Activated naive CD4-positive, alpha-beta T cell treated with anti-CD3 and anti-CD28 coated beads for 36 hours (primary cell): ENCODE measurements at places on chromosomes 13 and 19.

DNA sequence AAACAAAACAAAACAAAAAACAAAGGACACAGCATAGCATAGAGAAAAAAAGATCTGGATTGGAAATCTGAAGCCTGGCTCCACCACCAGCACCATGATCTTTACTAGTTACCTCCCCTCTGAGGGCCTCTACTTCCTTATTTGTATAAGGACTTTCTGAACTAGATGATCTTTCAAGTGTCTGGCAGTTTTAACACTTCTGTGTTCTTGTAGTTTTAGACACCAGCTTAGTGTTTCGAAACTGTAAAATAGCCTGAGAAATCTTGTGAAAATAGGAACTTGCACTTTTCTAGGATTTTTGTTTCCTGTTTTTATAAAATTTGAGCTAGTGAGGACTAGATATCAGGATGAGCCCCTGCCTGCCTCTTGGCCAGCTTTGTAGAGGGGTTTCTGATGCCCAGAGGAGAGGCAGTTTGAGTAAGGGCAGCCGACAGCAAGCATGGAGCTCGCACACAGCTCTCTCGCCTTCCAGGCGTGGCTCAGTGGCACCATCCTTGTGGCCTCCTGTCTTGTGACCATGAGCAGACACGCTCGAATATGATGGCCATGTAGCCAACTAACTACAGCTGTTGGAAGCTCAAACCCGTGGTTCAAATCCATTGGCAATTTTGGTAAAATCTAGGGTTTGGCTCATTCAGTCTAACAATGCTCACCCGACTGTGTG, 319.0 kb downstream of the KCNRG start:
- DNase-seq: no peak

DNA sequence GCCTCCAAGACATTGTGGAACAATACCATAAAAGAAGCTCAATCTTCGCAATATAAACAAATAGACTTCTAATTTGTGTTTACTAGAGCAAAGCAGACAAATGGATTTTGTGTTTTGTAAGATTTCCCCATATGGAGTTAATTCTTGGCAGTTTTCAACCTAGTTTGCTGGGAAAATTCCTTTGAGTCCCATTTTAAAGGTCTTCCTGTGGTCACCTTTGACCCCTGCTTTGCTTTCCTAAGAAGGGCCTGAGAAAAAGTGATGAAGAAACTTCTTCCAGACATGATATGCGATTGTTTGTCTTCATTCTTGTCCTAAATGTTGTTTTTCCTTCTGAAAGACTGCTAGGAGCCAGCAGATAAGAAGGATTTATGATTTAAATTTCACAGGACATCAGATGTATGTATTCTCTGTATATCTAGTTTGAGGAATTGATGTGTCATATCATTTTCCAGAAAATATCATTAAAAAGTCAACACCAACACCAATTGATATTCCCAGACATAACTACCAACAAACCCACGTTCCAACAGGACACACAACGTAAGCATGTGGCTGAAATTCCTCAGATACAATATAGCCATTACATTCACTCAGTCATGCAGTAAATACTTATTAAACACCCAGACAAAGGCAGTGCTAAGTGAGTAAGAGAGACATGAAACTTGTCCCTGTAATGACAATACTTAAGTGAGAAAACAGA, 276.4 kb downstream of the LHFPL6 start:
- DNase-seq: no peak

DNA sequence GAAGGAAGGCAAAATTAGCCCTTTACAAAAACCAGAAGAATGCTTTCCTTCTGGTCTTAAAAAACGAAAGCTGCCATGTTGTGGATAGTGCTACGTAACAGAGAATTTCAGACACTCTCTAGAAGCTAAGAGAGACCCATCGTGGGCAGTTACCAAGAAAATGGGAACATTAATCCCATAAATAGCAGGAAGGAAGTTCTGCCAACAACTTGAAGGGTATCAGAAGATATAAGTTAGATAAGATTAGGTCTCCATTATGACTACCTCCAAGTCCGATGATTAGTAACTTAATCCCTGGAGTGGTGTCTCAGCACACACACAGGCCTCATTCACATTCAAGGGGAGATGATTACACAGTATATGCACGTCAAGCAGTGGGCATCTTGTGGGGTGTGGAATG, 115.7 kb upstream of the TRPC4 start:
- no peak for DNase-seq

DNA sequence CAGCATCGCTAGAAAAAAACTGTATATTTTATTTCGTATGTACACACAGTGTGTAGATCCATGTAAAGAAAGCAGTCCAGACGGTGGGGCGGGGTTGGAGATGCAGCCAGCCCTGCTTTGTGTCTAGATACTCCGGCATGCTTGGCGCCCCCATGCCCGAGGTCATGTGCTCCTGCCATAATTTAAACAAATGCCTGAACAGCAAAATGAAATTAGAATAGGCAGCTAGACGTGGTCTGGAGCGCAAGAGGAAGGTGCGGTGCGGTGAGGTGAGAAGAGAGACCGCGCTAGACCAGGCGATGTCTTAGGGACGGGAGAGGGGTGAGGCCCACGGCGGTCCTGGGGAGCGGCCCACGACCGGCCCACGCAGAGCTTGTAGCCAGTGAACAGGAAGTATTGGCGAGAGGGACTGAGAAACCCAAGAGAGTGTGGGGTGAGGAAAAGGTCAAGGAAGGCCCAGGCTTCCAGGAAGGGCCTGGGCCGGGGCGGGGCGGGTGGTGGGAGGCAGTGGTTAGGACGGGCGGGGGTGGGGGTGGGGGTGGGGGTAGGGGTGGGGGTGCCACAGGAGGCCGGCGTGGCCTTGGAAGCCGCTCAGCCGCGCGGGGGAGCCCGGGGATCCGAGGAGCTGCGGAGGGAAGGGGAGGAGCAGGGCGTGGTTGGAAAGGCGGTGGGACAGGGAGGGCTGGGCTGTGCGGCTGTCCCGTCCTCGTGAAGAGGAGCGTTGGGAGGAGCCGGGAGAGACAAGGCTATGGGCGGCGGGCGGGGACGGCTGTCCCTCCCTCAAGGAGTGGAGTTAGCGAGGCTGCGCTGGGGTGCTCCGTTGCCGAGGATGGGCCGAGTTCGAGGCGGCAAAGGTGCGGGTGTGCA, 254.7 kb upstream of the SGCG start:
- no peak for DNase-seq

GRCh38 chr13:45021250-45021649, 31.9 kb downstream of the GPALPP1 start:
- DNase-seq: no peak

DNA sequence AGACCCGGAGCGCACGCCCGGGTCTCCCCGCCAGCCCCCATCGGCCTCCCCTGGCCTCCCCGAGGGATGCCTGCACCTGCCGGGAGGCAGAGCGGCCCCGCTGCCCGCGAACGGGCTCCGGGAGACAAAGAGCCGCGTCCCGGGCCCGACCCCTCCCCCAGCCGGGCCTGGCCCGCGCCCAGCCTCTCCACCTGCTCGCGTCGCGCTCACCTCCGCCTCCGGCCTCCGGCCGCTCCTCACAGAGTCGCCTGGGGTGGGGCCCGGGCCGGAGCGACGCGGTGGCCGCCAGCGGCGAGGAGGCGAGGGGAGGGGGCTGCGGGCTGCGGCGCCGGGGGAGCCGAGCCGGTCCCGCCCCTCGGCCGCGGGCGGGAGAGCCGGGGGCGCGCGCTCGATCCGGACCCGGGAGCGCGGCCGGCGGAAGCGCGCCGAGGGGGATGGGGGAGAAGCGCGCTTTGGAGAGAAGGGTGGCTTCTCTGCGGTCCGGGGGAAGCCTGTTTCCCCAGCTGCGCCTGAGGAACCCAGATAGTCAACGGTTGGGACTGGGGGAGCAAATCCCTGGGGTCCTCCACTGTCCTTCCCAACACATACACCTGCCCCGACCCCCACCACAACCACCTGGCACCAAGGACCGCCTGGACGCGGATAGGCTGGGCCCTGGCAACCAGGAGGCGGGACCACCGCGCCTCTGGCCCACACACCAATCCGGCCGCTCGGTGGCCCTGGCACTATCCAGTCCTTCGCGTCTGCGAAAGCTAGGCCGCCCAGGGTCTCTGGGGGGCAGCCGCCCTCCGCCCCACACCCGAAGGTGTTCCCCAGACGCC, at the start of gene PRR36:
Gene PRR36 (minus strand): TSS at position 315 of the 821 bp plus-strand sequence. CDS start 701 bp downstream, outside the sequence.
- no peak for DNase-seq

DNA sequence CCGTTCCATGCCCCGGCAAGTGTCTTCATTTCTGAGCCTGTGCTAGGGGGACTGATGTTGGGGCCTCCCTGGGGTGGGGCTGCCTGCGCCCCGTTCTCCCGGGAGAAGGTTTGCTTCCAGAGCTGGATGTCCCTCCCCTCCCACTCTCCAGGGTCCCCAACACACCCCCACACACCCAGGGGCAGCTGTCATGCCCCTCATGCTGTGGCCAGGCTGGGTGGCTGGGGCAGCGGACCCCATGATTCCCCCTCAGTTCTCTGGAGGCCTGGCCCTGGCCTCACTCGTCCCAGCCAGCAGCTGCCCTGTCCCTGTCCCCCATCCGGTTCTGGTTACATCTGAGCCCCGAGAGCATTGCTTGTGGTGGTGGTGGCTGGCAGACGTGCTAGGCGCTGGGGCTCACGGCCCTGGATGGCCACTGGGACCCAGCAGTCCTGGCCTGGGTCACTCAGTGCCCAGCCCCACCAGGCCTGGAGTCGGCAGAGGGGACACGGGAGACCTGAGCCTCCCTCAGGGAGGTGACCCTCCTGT, 184.8 kb downstream of the KDM4B start:
- DNase-seq: no peak

- DNase-seq: no peak
These were observed 1.8 kb upstream of the NMRK2 start for GRCh38 chr19:3931041-3931440.

- no peak for DNase-seq
These were observed 27.4 kb upstream of the EMP3 start for GRCh38 chr19:48297975-48298374.

GRCh38 chr19:17441241-17442021, 7.0 kb downstream of the TMEM221 start:
- DNase-seq: peak; percentile 31

- DNase-seq: no peak
These were observed 29.0 kb upstream of the CXCL17 start for GRCh38 chr19:42471554-42472249.

DNA sequence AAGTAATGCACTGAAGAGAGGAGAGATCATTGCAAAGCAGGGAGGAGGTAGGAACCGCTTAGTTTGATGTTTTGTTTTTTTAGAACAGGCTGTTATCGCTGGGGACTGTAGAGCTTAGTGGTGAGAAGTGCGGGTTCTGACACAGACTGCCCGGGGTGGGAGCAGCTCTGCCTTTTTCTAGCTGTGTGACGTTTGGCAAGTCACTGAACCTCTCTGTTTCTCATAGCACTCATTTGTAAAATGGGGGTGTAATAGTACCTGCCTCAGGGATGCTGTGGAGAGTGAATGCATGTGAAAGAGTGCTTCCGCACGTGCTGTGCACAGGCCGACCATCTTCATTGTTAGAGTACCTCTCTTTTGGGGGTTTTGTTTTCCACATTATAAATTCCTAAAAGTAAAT, 19.3 kb downstream of the PRAM1 start:
- DNase-seq: no peak

DNA sequence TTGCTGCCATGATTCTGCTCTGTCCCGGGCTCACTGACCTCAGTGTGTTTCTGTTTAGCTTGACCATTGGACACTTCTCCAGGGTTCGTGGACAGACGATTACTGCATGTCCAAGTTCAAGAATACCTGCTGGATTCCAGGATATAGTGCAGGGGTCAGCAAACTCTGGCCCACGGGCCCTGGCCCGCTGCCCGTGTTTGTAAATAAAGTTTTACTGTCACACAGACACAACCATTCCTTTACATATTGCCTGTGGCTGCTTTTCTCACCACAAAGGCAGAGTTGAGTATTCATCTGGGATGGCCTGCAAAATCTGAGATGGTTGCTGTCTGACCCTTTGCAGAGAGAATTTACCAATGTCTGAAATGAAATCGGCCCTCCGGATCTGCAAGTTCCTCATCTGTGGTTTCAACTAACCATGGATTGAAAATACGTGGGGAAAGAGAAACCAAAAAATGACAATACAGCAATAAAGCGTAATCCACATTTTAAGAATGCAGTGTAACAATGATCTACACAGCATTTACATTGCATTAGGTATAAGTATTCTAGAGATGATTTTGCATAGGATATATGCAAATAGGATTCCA, 25.9 kb upstream of the F2RL3 start:
- DNase-seq: no peak

DNA sequence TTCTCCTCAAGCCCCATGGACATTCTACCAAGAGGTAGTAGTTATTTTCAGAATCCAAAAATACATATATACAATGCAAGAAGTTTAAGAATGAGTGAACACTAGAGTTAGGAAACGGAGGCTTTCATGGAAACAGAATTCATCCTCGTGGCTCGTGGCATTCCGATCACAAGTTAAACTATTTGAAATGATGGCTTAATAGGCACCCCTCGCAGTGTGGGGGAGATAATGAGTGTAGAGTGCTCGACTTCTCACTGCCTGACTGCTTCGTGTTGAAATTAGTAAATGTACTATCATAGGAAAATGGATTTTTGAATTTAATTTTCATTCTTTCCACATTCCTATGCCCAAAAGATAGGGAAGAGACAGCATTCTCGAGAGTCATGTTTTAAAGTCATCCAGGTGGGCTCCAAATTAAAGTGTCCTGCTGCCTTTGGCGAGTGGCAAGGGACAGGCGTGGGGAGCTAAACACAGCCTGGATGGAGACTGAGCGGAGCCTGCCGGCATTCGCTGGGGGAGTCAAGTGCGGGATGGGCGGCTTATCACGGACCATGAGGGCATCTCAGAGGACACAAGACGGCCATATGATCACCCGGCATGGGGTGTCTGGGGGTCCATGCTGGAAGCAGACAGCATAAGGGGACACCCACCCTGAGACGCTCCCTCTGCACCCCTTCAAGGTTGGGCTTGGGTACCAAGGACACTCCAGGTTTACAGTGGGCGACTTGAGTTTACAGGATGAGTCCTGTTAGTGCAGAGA, 165.2 kb downstream of the TEX29 start:
- DNase-seq: no peak

DNA sequence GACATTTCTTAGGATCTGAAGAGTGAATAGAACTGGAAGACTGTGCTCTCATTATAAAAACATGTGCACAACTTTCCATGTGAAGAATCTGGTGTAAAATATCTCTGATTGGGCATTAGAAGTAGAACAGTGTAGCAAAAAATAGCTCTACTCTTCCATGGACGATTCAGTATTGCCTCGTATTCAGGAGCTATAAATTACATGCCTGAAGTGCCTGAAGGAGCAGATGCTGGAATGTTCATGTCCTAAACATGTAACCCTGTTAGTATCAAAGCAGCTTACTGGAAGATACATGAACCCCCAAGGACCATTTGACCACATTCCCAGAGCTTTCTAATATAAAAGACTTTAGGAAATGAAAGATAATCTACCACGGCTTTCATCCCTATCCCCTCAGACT, 528.9 kb downstream of the DACH1 start:
- no peak for DNase-seq
